Lower leg skin (tissue), 4 donors: ENCODE measurements at places on chromosomes 5 and 9.

- no peak for DNase-seq
Measured at GRCh38 chr9:87545858-87546257, 48.2 kb downstream of the DAPK1 start.

GRCh38 chr5:151281001-151281639 is 22.4 kb downstream of the SLC36A3 start:
- DNase-seq = no peak

DNA sequence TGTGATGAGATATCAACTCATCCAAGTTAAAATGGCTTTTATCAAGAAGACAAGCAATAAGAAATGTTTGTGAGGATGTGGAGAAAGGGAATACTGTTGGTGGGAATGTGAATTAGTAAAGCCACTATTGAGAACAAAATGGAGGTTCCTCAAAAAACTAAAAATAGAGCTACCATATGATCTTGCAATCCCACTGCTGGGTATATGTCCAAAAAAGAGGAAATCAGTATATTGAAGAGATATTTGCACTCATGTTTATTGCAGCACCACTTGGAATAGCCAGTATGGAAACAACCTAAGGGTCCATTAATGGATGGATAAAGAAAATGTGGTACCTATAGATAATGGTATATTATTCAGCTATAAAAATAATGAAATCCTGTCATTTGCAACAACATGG is 25.1 kb downstream of the PPIP5K2 start:
- no peak for DNase-seq

DNA sequence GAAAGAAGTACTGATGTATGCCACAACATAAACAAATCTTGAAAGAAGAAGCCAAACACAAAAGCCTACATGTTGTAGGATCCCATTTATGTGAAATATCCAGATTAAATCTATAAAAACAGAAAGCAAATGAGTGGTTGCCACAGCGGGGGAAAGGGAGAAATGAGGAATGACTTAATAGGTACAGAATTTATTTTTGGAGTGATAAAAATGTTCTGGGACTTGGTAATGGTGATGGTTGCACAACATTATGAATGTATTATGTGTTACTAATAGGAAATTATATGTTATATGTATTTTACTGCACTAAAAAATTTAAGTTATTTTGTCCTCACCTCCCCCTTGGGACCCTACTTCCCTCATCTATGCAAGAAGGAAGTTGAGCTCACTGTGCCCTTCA is 16.4 kb upstream of the TTC1 start:
- no peak for DNase-seq

- no peak for DNase-seq
Measured at GRCh38 chr5:98917433-98917832, 11.4 kb downstream of the CHD1 start.

DNA sequence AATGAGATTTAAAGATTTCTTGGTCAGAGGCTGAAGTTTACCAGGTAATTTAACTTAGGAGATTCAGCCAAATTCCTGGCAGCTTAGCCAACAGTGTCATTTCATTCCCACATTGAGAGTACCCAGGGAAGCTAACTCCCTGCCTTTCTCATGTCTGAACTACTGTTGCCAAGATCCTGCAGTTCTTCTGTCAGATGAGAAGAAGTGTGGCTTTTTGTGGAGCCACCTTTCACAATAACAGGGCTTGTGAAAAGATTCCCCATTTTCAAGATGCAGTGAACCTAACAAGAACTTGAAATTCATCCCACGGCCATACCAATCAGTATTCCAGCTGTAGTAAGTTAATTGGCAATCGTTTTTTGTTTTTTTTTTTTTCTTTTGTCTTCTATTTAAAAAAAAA is 176.4 kb downstream of the XRCC4 start:
- no peak for DNase-seq

GRCh38 chr5:123875561-123876275 is 363.7 kb downstream of the CSNK1G3 start:
- no peak for DNase-seq

DNA sequence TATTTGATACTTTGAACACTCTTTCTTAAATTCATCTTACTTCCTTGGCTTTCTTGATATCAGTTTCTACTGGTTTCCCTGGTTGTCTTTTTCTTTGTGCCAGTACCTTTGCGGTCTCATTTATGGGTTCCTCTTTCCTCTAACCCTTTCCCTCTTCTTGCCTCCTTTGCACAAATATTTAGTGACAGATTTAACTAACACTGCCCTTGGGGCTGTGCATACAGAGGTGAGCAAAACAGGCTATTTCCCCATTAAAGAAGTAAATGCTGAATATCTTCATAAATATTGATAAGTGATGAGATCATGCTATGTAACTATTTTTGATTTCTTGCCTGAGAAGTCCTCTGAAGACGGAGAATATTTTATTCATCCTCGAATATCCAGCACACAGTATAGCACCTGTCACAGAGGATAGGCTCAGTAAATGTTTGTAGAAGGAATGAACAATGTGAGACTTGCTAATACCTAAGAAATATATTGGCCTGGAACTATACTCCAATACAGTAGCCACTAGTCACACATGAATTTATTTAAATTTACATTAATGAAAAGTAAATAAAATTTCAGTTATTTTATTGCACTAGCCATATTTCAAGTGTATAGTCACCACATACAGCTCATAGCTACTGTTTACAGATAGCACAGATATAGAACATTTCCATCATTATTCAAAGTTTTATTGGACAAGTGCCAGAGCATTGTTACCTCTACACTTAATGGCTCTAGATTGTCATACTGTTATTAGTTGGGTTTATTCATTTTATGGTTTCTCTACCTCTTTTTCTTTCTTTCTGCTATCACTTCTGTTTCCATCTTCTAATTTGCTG is 90.4 kb downstream of the RIC1 start:
- no peak for DNase-seq

- no peak for DNase-seq
Measured at GRCh38 chr5:74378464-74378863, 262.1 kb downstream of the ENC1 start.

DNA sequence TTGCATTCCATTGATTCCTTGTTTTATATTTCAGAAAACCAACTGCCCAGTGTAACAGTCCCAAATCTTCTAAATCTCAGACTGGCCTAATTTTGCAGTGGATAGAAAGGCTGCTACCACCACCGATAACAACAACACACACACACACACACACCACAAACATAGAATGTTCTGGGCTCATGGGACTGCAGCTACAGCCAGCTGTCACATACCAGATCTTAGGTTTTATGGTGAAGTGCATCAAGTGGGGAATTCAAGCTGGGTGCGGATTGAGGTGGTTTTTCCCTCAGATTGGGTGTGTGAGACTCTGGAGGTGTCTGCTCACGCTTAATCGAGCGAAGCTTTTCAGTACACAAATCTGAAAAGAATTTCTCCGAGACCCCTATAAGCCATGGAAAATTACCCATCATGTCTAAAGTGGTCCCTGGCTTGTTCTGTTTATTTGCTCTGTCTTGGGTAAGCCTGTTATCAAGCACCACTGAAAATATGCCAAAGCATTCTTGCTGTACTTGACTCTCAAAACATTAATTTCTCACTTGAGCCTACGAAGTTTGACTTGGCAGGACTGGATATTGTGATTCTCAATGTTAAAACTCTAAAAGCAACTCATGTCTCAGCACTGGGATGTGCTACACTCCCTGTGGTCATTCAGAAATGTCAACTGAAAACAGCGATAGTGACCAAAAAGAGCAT is 71.1 kb downstream of the ALDH7A1 start:
- peak; percentile 17 for DNase-seq

GRCh38 chr5:171285465-171285864 is 23.6 kb upstream of the TLX3 start:
- DNase-seq = no peak

DNA sequence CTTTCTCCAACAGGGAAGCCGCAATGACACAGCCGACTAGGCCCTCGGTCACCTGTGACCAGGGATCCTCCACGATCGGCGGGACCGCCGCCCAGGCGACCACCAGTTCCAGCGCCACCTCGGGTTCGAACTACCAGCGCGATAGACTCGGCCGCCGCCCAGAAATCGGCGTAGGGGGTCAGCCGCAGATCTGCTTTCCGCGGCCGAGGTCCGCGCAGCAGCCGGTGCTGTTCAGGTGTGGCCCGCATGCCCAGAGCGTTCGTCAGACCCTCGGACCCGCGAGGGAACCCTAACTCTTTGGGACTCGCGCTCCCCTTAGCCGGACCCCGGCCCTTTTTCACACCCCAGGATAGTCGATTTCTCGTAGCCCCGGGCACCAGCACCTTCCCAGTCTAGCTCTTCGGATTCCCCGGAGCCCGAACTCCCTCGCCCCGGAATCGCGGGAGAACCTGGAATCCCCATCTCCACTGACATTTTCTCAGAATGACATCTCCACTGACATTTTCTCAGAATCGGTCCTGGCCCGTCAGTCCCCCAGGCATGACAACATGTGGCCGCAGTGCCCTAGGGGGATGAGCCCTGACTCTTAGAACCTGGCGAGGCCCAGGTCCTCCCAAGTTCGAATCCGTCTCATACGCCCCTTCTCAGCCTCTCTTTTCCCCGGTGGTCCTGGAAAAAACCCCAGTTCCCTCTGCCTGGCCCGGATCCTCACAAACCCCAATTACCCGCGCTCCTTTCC is 428 bp downstream of the C5orf52 start:
- DNase-seq = no peak

- no peak for DNase-seq
Measured at GRCh38 chr9:98775831-98776441, 20.4 kb downstream of the ANKS6 start.

DNA sequence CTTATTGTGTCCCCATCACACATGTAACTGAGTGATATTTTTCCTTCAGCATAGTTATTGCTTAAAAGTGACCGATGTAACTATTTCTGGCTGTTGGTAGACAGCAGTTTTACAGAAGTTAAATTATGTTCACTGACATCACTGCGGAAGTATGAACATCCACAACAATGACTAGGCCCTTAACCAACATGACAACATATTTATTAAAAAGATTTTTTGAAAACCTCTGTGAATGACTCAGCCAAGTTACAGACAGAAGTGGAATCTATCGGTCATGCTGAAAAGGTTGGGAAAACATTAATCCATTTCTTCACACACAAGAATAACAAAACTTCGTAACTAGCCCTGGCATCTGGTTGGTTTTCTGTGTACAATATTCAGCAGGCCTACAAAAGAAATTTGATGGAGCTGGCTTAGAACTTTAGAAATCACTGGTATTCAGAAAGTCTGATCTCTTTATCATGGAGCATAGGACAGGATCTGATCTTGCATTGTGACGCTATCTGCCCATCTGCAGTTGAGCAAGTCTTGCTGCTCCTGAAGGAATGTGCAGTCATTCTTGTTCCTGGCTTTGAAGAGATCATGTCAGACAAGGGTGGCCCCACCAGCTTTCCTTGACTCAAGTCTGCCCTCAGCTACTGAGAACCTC is 6.5 kb downstream of the GLIS3 start:
- peak; percentile 23 for DNase-seq

DNA sequence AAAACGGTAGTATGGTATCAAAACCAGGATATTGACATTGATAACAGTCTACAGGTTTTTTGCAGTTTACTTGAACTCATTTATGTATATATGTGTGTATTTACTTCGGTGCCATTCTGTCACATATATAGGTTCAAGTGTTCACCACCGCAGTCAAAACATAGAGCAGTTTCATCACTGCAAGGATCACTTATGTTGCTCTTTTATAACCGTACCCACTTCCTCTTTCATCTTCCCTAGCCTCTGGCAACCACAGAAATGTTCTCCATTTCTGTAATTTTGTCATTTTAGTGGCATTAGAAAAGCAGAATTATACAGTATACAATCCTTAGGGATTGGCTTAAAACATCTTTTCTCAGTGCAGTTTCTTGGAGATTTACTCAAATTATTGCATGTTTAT is 90.3 kb downstream of the SH3GL2 start:
- DNase-seq = no peak

- DNase-seq = no peak
Measured at GRCh38 chr9:123445981-123446610, 90.1 kb downstream of the CRB2 start.
